Stimulated activated CD4-positive, alpha-beta T cell treated with anti-CD3 and anti-CD28 coated beads, Interleukin-12 subunit alpha, Interleukin-12 subunit beta, amount 100 ng/mL, for 48 hours (primary cell): ENCODE measurements at places on chromosomes 16 and 17.

DNA sequence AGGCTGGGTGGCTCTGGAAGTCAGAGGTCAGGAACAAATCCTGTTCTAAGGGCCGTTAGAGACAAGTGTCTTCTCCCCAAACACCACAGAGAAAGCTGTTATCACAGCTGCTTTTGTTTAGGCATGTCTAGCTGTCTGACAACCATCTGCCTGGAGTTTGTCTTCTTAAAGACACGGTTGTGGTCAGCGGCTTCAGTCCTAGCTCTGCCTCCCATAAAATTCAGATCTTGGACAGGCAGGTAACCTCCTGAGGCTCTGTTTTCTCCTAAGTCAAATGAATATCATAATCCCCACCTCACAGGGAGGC lies 2.3 kb upstream of the ITGA3 start:
- DNase-seq: no peak

- no peak for DNase-seq
Measured at GRCh38 chr17:6676802-6677157, 25.2 kb downstream of the C17orf100 start.

DNA sequence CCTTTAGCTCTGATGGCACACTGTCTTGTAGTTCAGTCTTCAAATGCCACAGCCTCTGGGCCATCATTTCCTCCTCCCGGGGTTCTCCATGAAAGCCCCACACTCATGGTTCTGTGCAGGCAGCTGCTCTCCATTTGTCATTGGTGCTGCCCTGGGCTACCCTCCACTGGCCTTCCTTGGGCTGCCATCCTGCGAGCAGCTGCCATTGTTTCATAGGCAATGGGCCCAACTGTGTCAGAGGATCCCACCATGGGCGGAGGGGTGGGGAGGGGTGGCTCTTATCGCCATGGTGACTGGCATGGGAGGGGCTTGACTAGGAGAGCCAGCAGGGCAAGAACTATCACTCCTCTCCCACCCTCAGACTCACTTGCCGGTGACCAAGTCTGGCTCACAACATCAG lies 38.6 kb upstream of the BRD7 start:
- DNase-seq: no peak

DNA sequence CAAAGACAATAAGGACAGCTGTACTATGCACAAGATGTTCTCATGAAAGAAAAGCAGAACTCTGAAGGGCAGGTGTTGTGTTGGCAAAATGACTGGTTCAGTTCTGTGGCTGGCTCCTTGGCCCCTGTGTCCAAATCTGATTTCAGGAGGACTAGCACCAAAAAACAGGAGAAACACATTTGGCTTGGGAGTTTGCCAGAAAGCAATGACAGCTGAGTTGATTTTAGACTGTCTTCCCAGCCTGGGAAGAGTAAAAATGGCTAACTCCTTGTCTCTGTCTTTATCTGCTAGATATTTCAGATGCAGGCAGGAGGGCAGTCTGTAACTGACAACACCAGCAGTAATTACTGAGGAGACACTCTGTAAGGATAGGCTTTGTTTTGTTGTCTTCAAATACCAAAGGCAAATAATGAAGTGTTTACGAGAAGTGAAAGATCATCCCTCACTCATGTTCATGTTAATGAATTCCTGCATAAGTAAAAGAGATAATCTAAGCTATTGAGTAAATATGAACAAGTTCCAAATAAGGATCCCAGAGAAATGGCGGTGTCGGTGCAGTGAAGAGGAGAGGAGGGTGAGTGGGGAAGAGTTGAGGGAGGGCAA lies 989.0 kb downstream of the CDH11 start:
- DNase-seq: no peak

- DNase-seq: no peak
Measured at GRCh38 chr17:81722184-81723120, 10.4 kb downstream of the SLC25A10 start.
